Posterior vena cava (tissue), 2 donors: ENCODE measurements at places on chromosomes 3 and 15. TPM values are rescaled to one million over a fixed set of nuclear protein-coding genes. Genes with fewer than 3 reads are reported as not detected.
A peak's percentile ranks its signal among the peaks of the same experiment; 100 is the strongest.

The ATG3 gene
- 54.3 TPM for total RNA-seq

The AADACL2 gene
- 0.10 TPM for total RNA-seq

The SLC27A2 gene
- total RNA-seq: 1.1 TPM

- DNase-seq: peak; percentile 78
Observed at GRCh38 chr3:39808467-39809180, 785 bp upstream of the MYRIP start.

GRCh38 chr3:72308641-72309040, 523.7 kb upstream of the PROK2 start:
- DNase-seq: no peak

GRCh38 chr3:18423401-18424212, 1.5 kb downstream of the SATB1 start:
- DNase-seq: peak; percentile 69

- no peak for DNase-seq
Observed at GRCh38 chr3:105747060-105747541, 121.7 kb downstream of the CBLB start.

GRCh38 chr15:53126144-53126543, 336.0 kb upstream of the ONECUT1 start:
- DNase-seq: no peak

- no peak for DNase-seq
Observed at GRCh38 chr15:25774871-25775270, 88.3 kb downstream of the ATP10A start.
